Posterior vena cava (tissue), 2 donors: ENCODE measurements at places on chromosomes 11 and 22. TPM values are rescaled to one million over a fixed set of nuclear protein-coding genes. Genes with fewer than 3 reads are reported as not detected.

The MCHR1 gene
- total RNA-seq = 2.7 TPM

GRCh38 chr11:27456140-27456794 is 16.3 kb downstream of the LGR4 start:
- DNase-seq = no peak

GRCh38 chr11:8252388-8252787 is 11.3 kb downstream of the LMO1 start:
- peak; percentile 47 for DNase-seq

- no peak for DNase-seq
These were observed 332.2 kb downstream of the INSC start for GRCh38 chr11:15446929-15447328.

DNA sequence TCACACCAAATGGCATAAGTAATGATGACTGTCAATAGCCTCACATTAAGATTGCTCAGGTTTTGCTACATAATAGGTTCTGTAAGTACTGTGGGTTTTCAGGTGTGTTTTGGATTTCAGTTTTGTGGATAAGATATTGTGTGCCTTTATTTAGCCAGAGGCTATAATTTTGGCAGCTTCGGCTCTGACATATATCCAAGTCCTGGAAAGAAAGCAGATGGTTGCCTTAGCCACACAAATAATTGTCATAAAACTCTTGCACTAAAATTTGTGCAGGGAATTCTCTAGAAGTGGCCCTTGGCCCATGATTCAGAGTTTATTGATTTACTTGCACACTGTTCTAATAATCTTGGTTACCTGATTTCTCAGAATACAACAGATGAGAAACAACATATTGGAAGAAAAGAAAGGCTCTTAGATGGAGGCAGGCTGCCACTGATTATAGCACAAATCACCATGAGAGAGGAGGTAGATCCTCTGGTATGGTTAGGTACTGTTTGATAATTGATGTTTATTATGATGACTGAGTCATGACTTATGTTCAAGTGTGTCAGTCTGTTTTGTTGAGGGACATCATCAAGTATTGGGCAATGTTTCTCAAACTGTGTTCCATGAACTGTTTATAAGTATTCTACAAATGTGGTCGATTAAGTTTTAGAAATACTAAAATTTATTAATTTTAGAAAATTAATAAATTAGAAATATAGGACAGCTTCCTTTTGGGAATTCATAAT is 9.6 kb downstream of the REXO2 start:
- DNase-seq = no peak
